ENCODE measurements at places on chromosomes 3 and 15. TPM values are rescaled to one million over a fixed set of nuclear protein-coding genes. Genes with fewer than 3 reads are reported as not detected.

- H3K4me1 ChIP-seq, result no peaks in the 10 kb centered on the region
- DNase-seq, result no peak
- H3K27me3 ChIP-seq, result no peaks in the 10 kb centered on the region
- no peak overlapping the region for H3K4me3 ChIP-seq
Observed at GRCh38 chr3:64459711-64460110, 228.1 kb downstream of the ADAMTS9 start.

DNA sequence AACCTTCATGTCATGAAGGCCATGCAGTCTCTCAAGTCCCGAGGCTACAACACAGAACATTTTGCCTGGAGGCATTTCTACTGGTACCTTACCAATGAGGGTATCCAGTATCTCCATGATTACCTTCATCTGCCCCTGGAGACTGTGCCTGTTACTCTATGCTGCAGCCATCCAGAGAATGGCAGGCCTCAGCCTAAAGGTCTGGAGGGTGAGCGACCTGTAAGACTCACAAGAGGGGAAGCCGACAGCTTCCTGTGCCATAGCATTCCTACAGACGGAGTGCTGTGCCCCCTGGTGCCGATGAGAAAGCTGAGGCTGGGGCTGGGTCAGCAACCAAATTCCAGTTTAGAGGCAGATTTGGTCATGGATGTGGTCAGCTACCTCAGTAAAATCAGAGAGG is 51.3 kb upstream of the CADPS start:
- H3K27me3 ChIP-seq, result no peaks in the 10 kb centered on the region
- H3K4me3 ChIP-seq, result no peak overlapping the region
- DNase-seq, result no peak
- no peaks in the 10 kb centered on the region for H3K4me1 ChIP-seq
- H3K27ac ChIP-seq, result no peak overlapping the region

DNA sequence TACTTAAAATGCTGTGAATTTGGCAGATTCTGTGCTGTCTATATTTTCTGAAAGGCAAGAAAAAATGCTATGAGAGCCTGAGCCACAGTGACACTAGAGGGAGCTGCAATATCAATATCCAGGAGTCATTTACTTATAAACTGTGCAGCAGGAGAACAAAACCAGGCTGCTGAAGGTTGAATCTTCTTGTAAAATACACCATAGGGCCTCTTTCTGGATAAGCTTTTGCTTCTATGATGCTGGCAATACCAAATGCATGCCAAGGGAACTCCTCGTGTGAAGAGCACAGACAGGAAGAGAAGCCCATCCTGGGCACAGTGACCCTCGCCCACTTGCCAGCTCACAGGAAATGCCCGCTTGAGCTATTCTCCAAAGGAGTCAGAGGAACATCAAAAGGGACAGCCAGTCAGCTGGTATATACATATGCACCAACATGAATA is 48.0 kb upstream of the TSPAN3 start:
- H3K27me3 ChIP-seq, result no peaks in the 10 kb centered on the region
- H3K4me1 ChIP-seq, result no peaks in the 10 kb centered on the region
- peak; percentile 42 for DNase-seq
- no peak overlapping the region for H3K4me3 ChIP-seq

- no peak overlapping the region for H3K4me3 ChIP-seq
- H3K27ac ChIP-seq, result no peak overlapping the region
- no peaks in the 10 kb centered on the region for H3K27me3 ChIP-seq
- no peaks in the 10 kb centered on the region for H3K4me1 ChIP-seq
Observed at GRCh38 chr3:156211583-156211982, 91.2 kb downstream of the KCNAB1 start.

DNA sequence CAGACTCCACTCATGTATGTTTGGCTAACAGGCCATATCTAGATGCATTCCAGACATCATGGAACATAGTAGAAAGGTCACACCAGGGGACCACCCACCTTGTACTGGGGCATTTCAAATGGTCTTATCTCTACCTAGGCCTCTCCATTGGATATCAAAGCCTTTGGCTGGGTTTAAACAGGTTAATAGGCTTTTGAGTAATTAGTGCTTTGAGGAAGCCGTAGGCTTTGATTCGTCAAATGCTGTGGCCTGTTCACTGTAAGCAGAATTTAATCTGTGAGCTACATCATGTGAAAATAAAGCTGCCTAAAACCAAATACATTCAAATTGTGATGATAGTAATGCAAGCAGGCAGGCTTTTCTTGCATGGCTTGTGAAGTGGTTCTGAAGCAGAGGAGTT is 129.5 kb downstream of the ST8SIA2 start:
- H3K4me3 ChIP-seq, result no peak overlapping the region
- H3K4me1 ChIP-seq, result no peaks in the 10 kb centered on the region
- no peaks in the 10 kb centered on the region for H3K27me3 ChIP-seq
- no peak overlapping the region for H3K27ac ChIP-seq
- H3K36me3 ChIP-seq, result no peaks in the 10 kb centered on the region

DNA sequence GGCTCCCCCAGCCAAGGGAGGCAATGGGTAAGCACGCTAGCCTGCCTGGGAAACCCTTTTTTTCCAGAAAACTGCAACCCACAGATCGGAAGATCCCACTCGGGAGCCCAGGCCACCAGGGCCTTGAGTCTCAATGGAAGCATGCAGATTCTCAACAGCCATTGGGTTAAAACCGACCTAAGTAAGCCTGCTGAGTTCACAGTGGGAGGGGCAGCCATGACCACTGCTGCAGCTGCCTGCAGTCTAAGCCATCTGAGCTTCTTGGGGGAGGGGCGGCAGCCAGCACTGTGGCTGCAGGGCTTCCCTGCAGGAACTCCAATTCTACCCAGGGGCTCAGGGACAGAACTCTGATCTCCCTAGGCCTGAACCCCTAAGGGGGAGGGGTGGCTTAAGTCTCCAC is 82.0 kb downstream of the DPPA2 start:
- no peak for DNase-seq
- H3K4me1 ChIP-seq, result no peaks in the 10 kb centered on the region
- H3K27ac ChIP-seq, result no peak overlapping the region
- H3K27me3 ChIP-seq, result no peaks in the 10 kb centered on the region
- H3K4me3 ChIP-seq, result no peak overlapping the region

DNA sequence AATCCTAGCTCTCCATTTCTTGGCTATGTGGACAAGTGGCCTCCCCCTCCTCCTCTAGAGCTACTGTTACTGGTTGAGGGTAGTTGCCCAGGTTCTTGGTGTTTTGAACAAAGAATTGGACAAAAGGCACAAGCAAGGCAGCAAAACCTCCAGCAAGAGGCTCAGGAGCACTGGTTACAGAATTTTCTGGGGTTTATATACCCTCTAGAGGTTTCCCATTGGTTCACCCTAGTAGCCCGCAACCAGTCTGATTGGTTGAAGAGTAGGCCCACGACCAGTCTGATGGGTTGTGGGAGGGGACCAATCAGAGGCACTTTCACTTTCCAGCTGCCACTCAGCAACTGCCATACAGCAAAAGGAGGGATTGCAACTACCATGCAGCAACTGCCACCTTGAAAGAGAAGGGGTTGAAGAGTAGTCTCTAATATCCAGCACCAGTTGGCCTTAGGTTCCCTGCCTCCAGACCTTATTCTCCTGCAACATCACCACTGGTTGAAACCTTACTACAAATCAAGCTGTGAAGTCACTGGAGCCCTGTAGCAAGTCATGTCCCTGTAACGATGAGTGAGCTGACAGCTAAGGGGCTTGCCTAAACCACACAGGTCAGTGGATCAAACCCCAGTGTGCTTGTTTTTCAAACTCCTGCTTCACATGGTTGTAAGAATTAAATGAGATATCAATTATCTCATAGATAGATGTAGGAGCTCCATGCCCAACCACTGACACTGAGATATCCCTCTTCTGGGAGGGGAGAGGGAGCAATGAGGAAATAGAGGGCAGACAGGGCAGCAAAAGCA is 2.9 kb upstream of the C15orf39 start:
- H3K27ac ChIP-seq, result no peak overlapping the region
- no peaks in the 10 kb centered on the region for H3K27me3 ChIP-seq
- no peaks in the 10 kb centered on the region for H3K36me3 ChIP-seq

DNA sequence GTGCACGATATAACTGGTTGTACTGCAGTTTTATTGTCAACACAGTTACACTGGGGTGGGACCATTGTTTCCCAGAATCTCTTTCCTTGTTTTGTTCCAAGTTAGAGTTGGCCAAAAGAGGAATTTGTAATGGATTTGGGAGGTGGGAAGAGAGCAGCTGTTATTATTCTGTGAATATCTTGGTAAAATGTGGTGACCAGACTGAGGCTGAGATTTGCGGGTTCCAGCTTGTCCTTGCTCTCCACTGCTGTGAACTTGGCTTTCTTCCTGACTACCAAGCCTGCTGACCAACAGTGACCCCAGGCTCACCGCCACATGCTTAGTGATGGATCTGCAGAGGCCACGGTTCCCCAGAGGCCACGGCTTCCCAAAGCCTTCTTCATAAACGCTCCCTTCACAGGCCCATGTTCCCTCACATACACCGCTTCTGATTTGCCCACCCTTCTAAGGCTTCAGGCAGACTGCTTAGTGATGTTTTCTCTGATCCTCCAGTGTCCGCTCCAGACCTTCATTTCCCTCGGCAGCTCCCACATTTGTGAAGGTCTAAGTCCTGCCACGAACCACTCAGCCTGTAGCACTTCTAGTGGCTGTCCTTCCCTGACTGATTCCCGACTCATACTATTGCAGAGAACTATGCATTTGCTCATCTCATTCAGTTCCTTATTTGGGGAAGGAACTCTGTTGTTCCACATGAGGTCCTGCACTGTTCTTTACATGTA is 525.5 kb upstream of the RGMA start:
- no peaks in the 10 kb centered on the region for H3K4me1 ChIP-seq
- no peaks in the 10 kb centered on the region for H3K27me3 ChIP-seq
- no peak overlapping the region for H3K4me3 ChIP-seq
- no peak overlapping the region for H3K27ac ChIP-seq

- DNase-seq, result no peak
- H3K27me3 ChIP-seq, result no peaks in the 10 kb centered on the region
- no peak overlapping the region for H3K4me3 ChIP-seq
- H3K27ac ChIP-seq, result no peak overlapping the region
- no peaks in the 10 kb centered on the region for H3K36me3 ChIP-seq
Observed at GRCh38 chr3:185399737-185400667, 37.1 kb downstream of the MAP3K13 start.

Gene VILL
- total RNA-seq, result 41.7 TPM

Gene CLDN18
- total RNA-seq, result not detected

All from CD4-positive, alpha-beta memory T cell (primary cell).